Stimulated activated CD8-positive, alpha-beta memory T cell treated with anti-CD3 and anti-CD28 coated beads, Interleukin-4, amount 100 ng/mL, for 4 hours (primary cell): ENCODE measurements at places on chromosomes 2 and 18.

- no peak for DNase-seq
These were observed 36.6 kb upstream of the ID2 start for GRCh38 chr2:8645176-8645831.

DNA sequence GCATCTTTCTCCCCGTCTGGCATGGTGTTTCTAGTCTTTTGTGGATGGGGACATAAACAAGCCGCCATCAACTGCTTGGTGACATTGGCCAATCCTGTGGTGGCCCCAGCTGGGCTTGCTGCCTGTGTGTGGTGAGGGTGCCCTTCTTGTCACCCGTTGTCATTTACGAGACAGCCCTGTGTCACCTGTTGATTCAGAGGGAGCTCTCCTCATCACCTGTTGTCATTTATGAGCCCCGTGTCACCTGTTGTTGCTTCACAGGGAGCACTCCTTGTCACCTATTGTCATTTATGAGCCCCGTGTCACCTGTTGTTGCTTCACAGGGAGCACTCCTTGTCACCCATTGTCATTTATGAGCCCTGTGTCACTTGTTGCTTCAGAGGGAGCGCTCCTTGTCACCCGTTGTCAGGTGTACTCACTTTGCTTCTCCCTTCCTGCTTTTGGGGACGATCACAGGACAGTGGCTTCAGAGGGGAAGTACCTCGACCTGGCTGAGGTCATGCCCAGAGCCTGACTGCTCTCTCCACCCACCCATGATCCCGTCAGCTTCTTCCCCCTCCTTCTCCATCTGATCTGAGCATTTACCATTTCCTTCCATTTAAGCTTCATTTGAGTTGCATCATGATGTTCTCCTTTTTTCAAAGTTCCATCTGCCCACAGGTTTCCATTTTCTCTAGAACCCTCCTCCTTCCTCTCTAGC is 29.1 kb downstream of the HPCAL1 start:
- no peak for DNase-seq

DNA sequence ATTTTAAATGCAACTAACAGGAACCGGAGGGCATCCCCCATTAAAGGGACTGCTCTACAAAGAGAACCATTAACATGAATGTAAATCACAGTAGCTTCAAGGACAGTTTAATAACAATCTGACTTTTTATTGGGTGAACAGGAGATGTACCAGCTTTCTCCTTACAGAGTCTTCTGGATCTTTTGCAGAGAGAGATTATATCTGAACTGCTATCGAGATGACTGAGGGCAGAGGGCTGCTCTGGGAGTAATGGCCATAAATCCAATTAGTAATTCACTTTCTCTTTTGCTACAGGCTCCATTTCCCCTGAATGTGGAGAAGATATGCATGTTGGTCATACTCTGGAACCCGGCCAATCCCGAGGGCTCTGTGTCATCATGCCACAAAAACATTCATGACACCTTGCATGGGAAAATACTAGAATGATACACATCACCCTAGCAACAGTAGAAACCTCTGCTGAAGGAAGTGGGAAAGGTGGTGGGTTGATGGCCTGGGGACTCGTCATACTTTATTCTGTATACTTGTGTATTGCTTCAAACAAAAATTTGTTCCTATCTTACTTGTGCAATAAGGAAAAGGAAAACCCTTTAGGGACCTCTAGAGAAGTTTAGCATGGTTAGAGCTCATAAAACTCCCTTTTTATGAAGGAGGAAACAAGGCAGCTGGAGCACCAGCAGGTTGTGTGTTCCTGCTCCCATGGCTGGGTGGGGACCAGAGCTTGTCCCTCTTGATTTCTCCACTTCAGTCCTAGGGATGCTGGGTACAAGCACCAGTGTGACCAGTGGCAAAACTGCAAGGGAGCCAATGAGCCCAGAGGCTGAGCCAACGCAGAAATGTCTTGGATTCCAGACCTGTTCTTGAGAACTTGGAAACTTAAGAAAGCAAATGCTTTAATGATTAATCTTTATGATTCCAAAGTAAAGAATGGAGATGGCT is 26.0 kb downstream of the CTAGE1 start:
- DNase-seq = peak; percentile 38

DNA sequence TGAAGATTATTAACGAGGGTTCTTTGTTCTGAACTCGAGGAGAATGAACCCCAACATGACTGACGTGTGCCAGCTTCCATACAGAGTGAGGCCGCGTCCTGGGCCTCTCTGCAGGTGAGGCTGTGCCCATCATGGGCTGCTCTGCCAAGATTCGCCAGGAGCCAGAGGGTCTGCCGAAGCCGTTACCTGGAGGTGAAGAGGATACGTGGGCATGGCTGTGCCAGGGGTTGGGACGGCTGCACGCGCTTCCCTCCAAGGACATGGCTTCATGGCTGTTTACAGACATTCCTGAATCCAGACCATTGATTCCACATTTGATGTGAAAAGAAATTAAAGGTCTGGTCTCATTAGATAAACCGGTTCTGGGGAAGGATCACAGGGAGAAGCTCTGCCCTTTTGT is 211.4 kb upstream of the SALL3 start:
- DNase-seq = no peak

- DNase-seq = no peak
These were observed 1.6 kb downstream of the TSHZ1 start for GRCh38 chr18:75211953-75212750.

- no peak for DNase-seq
These were observed 113.4 kb upstream of the PKDCC start for GRCh38 chr2:41934329-41934958.

DNA sequence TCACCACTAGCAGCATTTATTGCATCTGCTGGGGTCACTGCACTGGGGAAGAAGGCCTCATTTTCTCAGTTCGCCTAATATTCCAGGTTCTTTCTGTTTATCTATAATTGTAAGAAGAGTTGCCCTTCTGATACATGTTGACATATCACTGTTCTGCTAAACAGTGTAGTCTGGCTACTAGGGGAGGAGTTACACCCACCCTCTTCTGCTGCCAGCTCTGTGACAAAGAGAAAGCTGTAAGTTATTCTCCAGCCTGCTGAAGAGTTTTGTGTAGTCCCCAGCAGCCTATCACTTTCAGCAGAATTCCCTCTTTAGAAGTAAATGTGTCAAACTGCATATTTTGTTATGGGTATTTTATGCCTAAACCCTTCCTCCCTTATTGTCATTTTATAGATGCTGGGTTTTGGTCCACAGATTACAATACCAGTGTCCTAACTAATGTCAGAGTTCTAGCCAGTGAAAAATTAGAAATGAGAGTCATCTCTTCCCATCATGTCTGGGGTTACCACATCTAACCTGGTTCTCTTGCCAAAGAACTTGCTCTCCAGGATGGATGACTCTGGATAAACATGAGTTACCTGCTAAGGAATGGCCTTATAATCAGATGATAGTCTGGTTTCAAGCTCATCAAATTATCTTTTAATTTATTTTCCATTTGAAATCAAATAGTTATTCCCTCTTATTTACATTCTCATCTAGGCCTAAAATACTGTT is 5.6 kb upstream of the MBOAT2 start:
- no peak for DNase-seq

DNA sequence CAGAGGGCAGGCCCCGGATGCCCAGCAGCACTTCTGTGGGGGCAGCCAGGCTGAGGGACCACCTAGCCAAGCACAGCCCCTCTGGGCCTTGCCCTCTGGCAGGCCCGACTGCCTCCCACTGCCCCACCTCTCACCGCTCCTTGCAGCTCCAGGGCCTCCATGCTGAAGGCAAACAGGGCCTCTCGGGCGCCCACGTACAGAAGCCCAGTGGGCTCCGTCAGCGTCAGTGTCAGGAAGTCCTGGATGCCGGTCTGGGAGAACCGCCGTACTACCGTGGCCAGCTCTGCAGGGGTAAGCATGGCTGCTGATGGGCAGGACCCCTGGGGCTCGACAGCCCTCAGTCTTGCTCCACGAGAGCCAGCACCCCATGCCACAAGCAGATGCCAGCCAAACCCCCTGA is 3.7 kb downstream of the SEMA4C start:
- no peak for DNase-seq

GRCh38 chr2:181407171-181407570 is 50.0 kb upstream of the ITGA4 start:
- no peak for DNase-seq

- DNase-seq = no peak
These were observed 195.6 kb downstream of the HRH4 start for GRCh38 chr18:24656050-24656449.

DNA sequence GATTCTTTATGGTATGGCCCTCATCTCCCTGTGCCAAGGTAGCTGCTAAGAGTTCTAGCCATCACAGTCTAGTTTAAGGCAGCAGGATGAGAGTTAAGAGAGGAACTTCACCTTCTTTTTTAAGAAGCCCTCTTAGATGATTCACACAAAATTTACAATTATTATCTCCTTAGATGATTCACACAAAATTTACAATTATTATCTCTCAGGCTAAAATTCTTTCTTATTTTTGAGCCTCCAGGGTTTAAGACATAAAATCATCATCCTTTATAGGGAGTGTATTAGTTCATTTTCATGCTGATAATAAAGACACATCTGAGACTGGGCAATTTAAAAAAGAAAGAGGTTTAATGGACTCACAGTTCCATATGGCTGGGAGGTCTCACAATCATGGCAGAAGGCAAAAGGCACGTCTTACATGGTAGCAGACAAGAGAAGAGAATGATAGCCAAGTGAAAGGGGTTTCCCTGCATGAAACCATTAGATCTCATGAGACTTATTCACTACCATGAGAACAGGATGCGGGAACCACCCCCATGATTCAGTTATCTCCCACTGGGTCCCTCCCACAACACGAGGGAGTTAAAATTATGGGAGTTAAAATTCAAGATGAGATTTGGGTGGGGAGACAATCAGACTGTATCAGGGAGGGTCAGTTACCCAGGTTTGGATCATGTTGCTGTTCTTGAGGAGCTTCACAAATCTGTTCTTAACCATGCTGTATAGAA is 133.0 kb upstream of the MYO3B start:
- no peak for DNase-seq

GRCh38 chr18:11842562-11842961 is 8.7 kb upstream of the CHMP1B start:
- no peak for DNase-seq
